Dermis microvascular lymphatic vessel endothelial cell (primary cell): ENCODE measurements at places on chromosomes 5 and 9.

- no peak for DNase-seq
These were observed 27.0 kb downstream of the VCAN start for GRCh38 chr5:83498585-83498984.

GRCh38 chr5:39587675-39588074 is 162.9 kb upstream of the DAB2 start:
- no peak for DNase-seq

- DNase-seq, result no peak
These were observed 39.6 kb downstream of the C5orf15 start for GRCh38 chr5:133928587-133929393.

GRCh38 chr9:134750450-134751155 is 109.0 kb downstream of the COL5A1 start:
- DNase-seq, result no peak

GRCh38 chr5:84285641-84286637 is 98.7 kb downstream of the EDIL3 start:
- no peak for DNase-seq

DNA sequence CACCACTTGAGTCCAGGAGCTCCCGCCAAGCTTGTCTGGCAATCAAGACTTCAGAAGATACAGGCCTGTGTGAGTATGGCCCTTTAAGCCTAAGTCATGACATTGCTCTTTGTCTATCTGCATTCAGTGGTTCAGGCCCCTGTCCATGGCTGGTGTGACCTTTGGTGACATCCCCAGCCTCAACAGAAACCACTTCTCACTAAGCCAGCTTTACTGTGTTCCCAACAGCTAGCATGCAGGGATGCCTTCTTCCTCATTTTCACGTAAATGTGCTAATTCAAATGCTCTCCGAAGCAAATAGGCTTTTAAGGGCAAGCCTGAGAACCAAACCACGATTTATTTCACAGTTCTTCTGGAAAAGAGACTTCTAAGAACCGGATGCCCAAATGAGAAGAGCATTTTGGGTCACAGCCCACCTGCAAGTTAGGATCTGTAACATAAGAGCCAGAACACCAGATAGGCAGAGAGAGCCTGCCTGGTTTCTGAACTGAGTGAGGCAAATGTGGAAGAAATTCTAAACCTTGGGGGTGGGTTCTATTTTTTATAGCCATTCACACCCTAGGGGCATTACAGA is 14.9 kb downstream of the CD180 start:
- no peak for DNase-seq

DNA sequence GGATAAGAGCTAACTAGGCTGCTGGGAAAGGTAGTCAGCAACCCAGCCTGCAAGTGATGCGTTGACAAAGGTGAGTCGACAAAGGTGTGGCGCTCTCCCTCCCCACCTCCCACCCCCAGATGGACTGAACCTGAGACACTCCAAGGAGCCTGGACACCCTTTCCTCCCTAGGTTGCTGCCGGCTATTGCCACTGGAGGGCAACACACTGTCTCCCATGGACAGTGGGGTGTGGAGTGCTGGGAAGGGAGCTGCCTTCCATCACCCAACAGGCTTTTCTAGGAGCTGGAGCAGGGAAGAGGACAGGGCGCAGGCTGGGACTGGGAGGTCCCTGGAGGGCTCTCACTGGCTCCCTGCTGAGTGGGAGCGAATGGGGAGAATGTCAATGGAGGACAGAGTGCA is 75.4 kb upstream of the ARAP3 start:
- peak; percentile 64 for DNase-seq

GRCh38 chr5:90709323-90710155 is 150.9 kb downstream of the ADGRV1 start:
- DNase-seq, result peak; percentile 38

GRCh38 chr5:167785901-167786300 is 505.5 kb upstream of the WWC1 start:
- no peak for DNase-seq

DNA sequence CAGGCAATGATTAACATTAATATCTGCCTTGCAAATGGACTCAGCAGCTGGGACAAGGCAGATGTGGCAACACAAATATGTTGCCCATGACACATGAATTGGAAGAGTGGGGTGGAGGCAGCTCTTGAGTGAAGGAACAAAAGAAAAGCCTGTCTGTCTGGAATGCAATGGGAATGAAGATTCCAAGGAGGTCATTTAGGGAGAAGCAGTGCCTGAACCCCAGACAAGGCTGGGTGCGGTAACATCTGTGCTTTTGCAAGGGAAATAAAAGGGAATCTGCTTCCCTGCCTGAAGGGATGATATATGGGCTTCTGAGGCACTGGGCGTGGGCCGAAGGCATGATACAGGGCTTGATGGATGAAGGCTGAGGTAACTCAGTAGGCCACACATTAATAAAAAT is 94.1 kb upstream of the TRIM32 start:
- DNase-seq, result no peak

GRCh38 chr5:132280371-132281240 is 13.6 kb upstream of the SLC22A4 start:
- DNase-seq, result no peak

DNA sequence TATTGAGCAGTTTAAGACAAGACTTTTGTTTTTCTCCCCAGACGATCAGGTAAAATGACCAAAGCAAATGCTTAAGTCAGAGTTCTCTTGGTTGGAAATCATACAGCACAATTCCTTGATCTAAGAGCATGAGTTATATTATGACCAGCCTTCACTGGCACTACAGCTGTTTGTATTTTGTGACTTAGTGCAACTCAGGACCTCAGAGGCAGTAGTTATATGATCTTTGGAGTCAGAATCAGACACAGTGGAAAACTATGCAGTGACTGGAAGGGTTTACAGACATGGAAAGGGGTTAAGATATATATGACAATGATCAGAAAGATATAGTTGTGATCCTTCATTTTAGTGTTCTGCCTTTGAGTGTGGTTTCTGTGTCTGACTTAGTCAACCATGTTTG is 24.3 kb downstream of the RAD23B start:
- no peak for DNase-seq

DNA sequence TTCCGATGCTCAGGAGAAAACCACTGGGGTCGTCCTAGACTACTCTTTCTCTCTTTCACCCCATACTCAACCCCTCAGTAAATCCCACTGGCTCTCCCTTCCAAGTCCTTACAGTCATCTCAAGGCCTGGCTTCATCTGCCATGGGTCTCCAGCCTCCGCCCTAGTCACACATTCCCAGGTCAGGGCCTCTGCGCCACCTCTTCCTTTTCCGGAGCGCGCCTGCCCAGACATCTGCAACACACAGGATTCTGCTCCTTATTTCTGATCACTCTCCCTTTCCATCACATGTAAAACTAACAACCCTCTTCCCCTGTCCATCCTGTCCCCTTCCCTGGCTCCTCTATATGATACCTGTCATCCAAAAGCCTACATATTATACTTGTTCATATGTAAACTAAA is 39.8 kb downstream of the RAPGEF1 start:
- no peak for DNase-seq

GRCh38 chr5:76422227-76422626 is 19.1 kb downstream of the IQGAP2 start:
- no peak for DNase-seq

DNA sequence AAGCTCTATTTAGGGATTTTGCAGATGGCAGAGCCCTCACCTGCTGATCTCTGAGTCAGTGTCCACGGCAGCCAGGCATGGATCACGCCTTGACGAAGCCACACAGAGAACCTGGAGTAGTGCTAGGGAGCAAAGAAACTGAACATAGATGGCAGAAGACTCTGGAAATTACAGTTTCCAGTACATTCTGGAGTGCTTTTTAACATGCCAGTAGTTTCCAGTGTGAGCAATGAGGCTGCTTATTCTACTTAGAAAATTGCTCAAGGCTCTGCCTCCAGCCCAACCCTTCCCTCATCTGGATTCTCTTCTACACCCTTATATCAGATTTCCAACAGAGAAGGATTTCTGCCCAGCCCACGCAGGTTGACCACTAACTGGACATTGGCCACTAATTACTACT is 203.3 kb downstream of the ADAMTS12 start:
- no peak for DNase-seq

DNA sequence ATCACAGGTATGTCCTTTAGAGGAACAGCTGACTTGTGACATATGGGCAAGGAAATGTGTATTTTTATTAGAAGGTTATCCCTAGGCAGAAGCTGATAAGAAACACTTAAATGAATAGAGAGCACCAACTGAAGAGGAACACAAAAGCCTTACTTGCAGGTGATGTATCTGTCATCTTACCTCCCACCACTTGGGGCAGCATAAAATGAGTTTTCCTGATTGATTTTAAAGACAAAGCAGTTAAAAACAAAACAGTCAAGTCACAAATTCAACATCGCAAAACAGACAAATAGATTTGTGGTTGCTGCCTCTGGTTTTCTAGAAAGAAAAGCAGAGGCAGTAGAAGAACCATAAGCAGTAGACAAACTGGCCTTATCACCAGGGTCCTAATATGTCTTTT is 302.4 kb upstream of the ZNF462 start:
- DNase-seq, result no peak

DNA sequence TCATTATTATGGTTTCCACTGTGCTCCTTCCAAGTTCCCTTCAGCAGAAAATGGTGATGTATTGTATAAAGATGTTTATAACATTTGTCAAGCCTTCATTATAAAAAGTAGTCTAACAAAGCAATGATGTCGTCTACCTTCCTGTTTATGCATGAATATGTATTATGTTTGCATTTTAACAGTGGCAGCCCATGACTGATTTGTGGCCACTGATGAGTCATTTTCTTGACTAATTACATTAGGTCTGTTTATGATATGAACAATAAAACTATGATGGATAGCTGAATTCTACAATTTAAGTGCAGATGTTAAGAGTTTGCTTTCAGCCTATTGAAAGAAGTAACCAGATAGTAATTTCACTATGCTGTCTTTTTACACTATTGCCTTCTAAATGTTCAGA is 75.4 kb upstream of the ADAMTS19 start:
- no peak for DNase-seq

DNA sequence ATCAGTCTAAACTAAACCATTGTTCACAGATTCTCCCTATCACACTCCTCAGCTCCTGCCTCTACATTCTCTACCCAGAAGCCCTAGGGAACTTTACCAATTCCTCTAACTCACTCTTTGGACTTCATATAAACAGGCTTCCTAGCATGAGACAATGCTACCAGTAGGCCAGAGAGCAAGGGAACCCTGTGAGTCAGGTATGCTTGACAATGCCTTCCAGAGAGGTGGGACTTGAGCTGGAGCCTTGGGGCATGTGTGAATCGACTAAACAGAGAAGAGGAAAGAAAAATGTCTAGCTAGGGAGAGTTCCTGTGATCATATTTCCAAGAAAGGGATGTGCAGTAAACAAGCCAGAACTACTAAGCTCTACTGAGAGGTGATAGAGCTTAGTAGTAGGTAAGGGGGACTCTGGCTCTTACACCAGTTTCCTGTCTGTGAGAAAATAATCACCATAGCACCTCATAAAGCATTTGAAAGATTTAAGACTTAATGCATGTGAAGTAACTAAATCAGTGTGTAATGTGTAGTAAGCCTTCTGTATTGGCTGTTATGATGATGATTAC is 6.4 kb upstream of the RFK start:
- no peak for DNase-seq

- DNase-seq, result no peak
These were observed 28.4 kb downstream of the ERP44 start for GRCh38 chr9:100070104-100071041.

- no peak for DNase-seq
These were observed 100.4 kb upstream of the ZNF618 start for GRCh38 chr9:113775749-113776148.

DNA sequence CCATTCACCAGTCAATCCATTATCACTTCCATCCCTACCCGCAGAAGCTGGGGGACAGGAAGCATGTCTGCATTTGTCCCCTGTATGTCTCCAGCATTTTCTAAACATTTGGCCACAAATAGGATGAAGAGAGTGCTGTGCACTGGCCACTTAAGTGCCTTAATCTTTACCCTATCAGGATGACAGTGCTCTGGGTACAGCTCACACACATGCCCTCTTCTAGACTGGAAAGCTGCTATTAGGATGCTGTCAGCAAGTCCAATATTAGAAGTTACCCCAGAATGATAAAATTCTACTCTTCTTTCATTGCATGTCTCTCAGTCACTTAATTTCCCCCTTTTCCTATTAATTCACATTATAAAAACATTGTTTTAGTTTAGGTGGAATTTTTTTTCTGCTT is 168.4 kb downstream of the RASEF start:
- no peak for DNase-seq

GRCh38 chr9:130913599-130914416 is 17.2 kb upstream of the QRFP start:
- no peak for DNase-seq

DNA sequence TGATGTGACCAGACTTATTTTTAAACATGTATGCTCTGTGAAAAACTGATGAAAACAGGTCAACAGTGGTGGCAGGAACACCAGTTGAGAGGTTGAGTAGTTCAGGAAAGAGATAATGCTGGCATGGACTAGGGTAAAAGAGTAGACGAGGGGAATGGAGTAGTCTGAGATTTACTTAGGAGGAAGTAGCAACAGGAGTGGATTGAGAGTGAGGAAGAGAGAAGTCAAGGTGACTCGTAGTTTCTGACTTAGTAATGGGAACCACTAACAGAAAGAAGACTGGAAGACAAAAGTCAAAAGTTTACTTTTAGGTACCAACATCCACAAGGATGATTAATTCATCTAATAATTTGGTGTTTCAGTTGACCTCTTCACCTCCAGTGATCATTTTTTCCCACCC is 3.6 kb downstream of the SRA1 start:
- no peak for DNase-seq

DNA sequence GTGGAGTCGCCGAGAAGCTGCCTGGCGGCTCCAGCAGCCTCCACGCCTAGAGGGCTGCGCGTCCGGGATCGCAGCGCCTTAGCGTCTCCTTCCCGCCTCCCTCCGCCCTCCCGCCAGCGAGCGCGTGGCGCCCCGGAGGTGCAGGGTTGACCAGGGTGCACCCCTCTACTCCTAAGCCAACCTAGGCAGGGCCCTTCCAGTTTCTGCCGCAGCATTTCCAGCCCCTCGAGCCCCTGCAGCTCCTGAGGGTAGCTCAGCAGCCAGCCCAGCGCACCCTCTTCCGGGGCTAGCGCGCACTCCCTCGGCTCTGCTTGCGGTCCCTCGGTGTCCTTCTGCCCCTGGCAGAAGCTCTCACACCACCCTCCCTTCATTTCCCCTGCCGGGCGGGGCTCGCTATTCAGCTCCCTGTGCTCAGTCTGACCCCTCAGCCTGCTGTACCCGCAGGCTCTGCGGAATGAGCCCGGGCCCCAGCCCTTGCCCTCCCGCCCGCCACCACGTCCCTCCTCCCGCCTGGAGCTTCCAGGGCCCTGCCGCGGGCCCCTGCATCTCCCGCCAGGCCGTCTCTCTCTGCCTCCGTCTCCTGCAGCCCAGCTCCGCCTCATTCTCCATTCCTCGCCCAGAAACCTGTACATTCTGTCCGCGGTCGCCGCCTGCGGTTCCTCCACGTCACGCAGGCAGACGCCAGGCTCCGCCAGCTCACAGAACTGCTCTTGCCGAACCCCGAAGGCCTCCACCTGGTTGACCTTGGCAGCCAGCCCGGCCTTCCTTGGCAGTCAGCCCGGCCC is 61.8 kb downstream of the SPATA31C2 start:
- DNase-seq, result peak; percentile 17

GRCh38 chr5:80037366-80037765 is 2.2 kb downstream of the THBS4 start:
- DNase-seq, result no peak

GRCh38 chr5:168417731-168418429 is 68.4 kb upstream of the RARS1 start:
- DNase-seq, result no peak

- DNase-seq, result no peak
These were observed 917.5 kb downstream of the TAF11L14 start for GRCh38 chr5:18551716-18552115.

- DNase-seq, result no peak
These were observed 204.3 kb upstream of the KLF9 start for GRCh38 chr9:70618784-70619183.
